ENCODE measurements at places on chromosomes 12 and 14. TPM values are rescaled to one million over a fixed set of nuclear protein-coding genes. Genes with fewer than 3 reads are reported as not detected.
A peak's percentile ranks its signal among the peaks of the same experiment; 100 is the strongest.

GRCh38 chr14:63840981-63841380, 11.8 kb upstream of the SYNE2 start:
- DNase-seq = no peak

GRCh38 chr12:42987216-42987650, 397.7 kb upstream of the PRICKLE1 start:
- no peak for DNase-seq

DNA sequence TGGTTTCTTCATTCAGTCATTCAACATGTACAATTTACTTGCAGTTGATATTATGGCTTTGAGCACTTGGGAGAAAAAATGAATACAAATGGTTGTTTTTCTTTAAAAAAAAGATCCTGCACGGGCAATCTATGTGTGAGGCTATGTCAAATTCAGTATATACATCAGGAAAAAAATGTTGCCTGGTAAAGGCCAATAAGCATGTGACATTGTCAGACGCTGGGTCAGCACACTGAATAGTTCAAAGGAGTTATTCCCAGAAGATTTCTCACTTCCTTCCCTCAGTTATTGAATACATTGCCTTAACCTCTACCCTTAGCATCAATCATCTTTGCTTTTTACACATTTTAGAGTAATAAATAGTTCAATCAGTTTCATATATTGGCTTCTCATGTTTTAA, 319.2 kb downstream of the NUAK1 start:
- no peak for DNase-seq

RNF212B gene
- total RNA-seq = not detected

RPGRIP1 gene
- under 0.01 TPM for total RNA-seq

DNA sequence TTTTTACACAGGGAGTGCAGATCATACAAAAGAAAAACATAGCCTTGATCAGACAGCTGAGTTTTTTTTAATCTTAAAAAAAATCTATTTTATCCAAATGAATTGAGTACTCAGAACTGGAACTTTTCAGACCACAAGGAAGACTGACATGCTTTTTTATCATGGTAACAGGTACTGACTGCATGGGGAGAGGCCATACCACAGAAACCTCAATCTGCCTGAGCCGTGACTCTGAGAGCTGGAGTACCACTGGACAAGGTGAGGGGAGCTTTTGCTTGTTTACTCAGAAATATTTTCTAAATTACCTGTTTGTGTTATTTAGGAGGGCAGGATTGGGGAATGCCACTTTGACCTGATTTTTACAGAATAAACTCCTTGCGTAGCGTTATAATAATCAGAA, 143.9 kb downstream of the ALX1 start:
- no peak for DNase-seq

- peak; percentile 74 for DNase-seq
These were observed 13.1 kb upstream of the ITGA5 start for GRCh38 chr12:54431911-54432814.

DNA sequence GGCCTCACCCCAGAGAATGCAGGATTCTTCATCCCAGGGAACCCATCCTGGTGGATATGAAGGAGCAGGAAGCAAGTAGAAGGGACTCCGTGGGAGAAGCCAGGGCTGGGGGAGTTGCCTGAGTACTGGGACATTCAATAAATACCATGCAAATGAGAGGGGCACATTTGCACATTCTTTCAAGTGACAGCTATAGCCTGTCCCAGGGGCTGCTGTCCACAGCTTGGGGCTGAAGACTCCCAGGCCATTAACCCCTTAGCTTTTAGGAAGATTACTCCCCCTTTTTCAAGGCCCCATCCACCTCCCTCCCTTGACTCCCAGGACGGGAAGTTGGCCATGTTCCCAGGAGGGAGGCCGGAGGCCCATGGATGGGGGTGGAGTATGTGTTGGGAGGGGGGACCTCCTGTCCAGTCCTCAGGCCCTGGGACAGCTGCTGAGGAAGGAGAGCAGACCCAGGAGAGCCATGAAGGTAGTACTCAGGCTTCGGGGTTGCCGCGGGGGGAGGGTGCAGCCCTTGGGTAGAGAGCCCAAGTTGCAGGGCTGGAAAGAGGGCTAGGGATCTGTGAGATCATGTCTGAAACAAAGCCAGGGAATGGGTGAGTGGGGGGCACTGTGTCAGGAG, 974 bp upstream of the TNS2 start:
- DNase-seq = peak; percentile 93

ENO2 gene
- 13.4 TPM for total RNA-seq

DNA sequence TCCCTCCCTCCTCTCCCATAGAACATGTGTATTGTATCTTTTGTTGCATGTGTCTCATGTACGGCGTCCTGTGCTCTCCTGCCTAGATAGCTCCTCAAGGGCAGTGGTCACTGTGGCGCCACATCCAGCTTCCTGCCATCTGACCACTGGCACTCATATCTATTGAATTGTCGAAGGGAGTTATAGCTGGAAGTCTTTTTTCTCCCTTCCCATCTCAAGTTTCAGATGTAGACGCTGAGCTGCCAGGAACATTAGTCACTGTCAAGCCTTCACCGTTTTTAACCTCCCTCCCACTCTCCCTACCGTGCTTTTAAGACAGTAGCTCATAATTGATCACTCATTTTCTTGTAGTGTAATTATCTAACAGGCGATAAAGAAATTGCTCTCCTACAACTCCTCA, 33.0 kb downstream of the MTHFD1 start:
- DNase-seq = peak; percentile 67

- DNase-seq = no peak
These were observed 37.5 kb upstream of the KRR1 start for GRCh38 chr12:75548879-75549278.

C14orf119 gene
- total RNA-seq = 43.1 TPM
